Nasal cavity respiratory epithelium epithelial cell of viscerocranial mucosa (primary cell): ENCODE measurements at places on chromosomes 6 and 20. TPM values are rescaled to one million over a fixed set of nuclear protein-coding genes. Genes with fewer than 3 reads are reported as not detected.

The PRR18 gene
- under 0.01 TPM in 2 replicates for total RNA-seq

The CHRNA4 gene
- total RNA-seq: not detected in 2 replicates

The HELZ2 gene
- 33.5 and 51.0 TPM in 2 replicates for total RNA-seq

The CST3 gene
- total RNA-seq: 84.1 and 226 TPM in 2 replicates

The RNF182 gene
- total RNA-seq: under 0.01 and 0.07 TPM in 2 replicates

The OLIG3 gene
- not detected in 2 replicates for total RNA-seq

The IMPG1 gene
- total RNA-seq: not detected in 2 replicates

The ULBP2 gene
- total RNA-seq: 8.2 and 10.7 TPM in 2 replicates

The FOXA2 gene
- total RNA-seq: 4.0 and 10.9 TPM in 2 replicates

The C20orf144 gene
- total RNA-seq: under 0.01 TPM in 1 of 2 replicates, not detected in the other

The ZBP1 gene
- total RNA-seq: not detected in 2 replicates

The ETV7 gene
- total RNA-seq: under 0.01 and 0.36 TPM in 2 replicates

The STX11 gene
- total RNA-seq: 0.50 and 0.68 TPM in 2 replicates

The KCNQ5 gene
- total RNA-seq: 3.0 and 3.8 TPM in 2 replicates

The CRIP3 gene
- not detected in 2 replicates for total RNA-seq

The TCF21 gene
- not detected in 2 replicates for total RNA-seq

The MUC22 gene
- total RNA-seq: under 0.01 TPM in 1 of 2 replicates, not detected in the other

The CAPN11 gene
- not detected in 2 replicates for total RNA-seq

The PLCG1 gene
- 24.9 and 76.7 TPM in 2 replicates for total RNA-seq

The COL9A3 gene
- total RNA-seq: 0.14 and 1.7 TPM in 2 replicates

The C2 gene
- total RNA-seq: 0.71 and 1.0 TPM in 2 replicates

The RTEL1 gene
- 5.1 and 11.7 TPM in 2 replicates for total RNA-seq

The SNAP91 gene
- total RNA-seq: under 0.01 and 0.07 TPM in 2 replicates

The XKR7 gene
- total RNA-seq: not detected in 2 replicates

The KIF25 gene
- total RNA-seq: not detected in 2 replicates

The UST gene
- total RNA-seq: 20.7 and 22.6 TPM in 2 replicates

The PLA2G7 gene
- under 0.01 and 0.28 TPM in 2 replicates for total RNA-seq

The CPXM1 gene
- total RNA-seq: not detected in 2 replicates

The BPIFB4 gene
- total RNA-seq: not detected in 2 replicates

The PIGU gene
- total RNA-seq: 6.2 and 9.6 TPM in 2 replicates

The KIF13A gene
- 71.7 and 77.9 TPM in 2 replicates for total RNA-seq

The NKX2-2 gene
- not detected in 2 replicates for total RNA-seq

The LY6G5B gene
- 0.68 and 3.3 TPM in 2 replicates for total RNA-seq

The CDH26 gene
- total RNA-seq: 1.4 and 3.1 TPM in 2 replicates

The ANKRD6 gene
- total RNA-seq: 6.5 and 23.2 TPM in 2 replicates

The ITPA gene
- total RNA-seq: 20.7 and 35.2 TPM in 2 replicates

The OXT gene
- not detected in 2 replicates for total RNA-seq

The TRIM31 gene
- total RNA-seq: under 0.01 TPM in 2 replicates

The SOX18 gene
- total RNA-seq: not detected in 2 replicates
